ENCODE measurements at places on chromosomes 6 and 20.

GRCh38 chr6:131368198-131368911 lies 204.7 kb upstream of the ARG1 start:
- no peak for DNase-seq

DNA sequence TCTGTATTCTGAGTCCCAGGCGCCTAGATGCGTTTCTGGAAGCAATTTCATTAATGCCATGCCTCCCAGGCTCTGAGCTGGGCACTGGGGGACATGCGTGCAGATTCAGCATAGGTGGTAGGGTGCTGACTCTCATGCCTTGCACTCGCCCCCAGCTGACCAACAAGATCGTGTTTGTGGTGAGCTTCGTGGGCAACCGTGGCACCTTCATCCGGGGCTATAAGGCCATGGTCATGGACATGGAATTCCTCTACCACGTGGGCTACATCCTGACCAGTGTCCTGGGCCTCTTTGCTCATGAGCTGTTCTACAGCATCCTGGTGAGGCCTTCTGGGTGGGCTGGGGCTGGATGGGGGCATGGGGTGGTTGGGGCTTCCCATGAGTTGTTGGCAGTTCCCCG lies 21.6 kb downstream of the UQCC2 start:
- no peak for DNase-seq

- DNase-seq: no peak
Measured at GRCh38 chr6:165468340-165469235, 159.2 kb upstream of the C6orf118 start.

DNA sequence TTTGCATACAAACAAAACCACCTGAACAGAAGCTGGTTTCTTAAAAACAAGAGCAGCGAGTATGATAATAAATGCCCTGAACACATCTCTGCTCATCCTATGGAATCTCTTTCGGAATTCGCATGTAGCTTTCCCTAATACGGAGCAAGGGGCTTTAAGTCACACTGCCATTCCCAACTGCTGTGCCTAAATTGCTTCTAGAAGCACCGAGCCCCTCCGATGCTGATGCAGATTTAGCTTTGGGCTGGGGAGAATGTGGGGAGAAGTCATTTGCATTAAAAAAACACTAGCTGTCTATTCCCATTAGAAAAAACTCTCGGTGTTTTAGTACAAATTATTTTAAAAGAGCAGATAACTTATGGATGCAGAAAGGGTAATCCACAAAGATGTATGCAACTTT lies 76.9 kb downstream of the CD83 start:
- DNase-seq: no peak

GRCh38 chr6:33809594-33809993 lies 5.8 kb upstream of the MLN start:
- DNase-seq: no peak

All from GM04503 (cell line).